GM23248 (cell line): ENCODE measurements at places on chromosomes 11 and 22. TPM values are rescaled to one million over a fixed set of nuclear protein-coding genes. Genes with fewer than 3 reads are reported as not detected.

- H3K4me3 ChIP-seq, result no peak overlapping the region
- H3K27ac ChIP-seq, result no peak overlapping the region
- no peaks in the 10 kb centered on the region for H3K27me3 ChIP-seq
- H3K36me3 ChIP-seq, result no peaks in the 10 kb centered on the region
- peaks cover 4% of the 10 kb centered on the region; the same call in 1 of the 2 replicates for H3K4me1 ChIP-seq
Measured at GRCh38 chr11:86569109-86569508, 103.3 kb downstream of the ME3 start.

- H3K4me1 ChIP-seq, result no peaks in the 10 kb centered on the region
- no peak overlapping the region for H3K27ac ChIP-seq
- DNase-seq, result peak; percentile 74
- no peaks in the 10 kb centered on the region for H3K27me3 ChIP-seq
Measured at GRCh38 chr11:102390667-102391465, 43.9 kb downstream of the BIRC2 start.

- H3K4me1 ChIP-seq, result no peaks in the 10 kb centered on the region
- H3K36me3 ChIP-seq, result peaks cover 23% of the 10 kb centered on the region
- H3K27me3 ChIP-seq, result no peaks in the 10 kb centered on the region
- DNase-seq, result no peak
- H3K27ac ChIP-seq, result no peak overlapping the region
Measured at GRCh38 chr11:134200688-134201087, 23.1 kb downstream of the NCAPD3 start.

DNA sequence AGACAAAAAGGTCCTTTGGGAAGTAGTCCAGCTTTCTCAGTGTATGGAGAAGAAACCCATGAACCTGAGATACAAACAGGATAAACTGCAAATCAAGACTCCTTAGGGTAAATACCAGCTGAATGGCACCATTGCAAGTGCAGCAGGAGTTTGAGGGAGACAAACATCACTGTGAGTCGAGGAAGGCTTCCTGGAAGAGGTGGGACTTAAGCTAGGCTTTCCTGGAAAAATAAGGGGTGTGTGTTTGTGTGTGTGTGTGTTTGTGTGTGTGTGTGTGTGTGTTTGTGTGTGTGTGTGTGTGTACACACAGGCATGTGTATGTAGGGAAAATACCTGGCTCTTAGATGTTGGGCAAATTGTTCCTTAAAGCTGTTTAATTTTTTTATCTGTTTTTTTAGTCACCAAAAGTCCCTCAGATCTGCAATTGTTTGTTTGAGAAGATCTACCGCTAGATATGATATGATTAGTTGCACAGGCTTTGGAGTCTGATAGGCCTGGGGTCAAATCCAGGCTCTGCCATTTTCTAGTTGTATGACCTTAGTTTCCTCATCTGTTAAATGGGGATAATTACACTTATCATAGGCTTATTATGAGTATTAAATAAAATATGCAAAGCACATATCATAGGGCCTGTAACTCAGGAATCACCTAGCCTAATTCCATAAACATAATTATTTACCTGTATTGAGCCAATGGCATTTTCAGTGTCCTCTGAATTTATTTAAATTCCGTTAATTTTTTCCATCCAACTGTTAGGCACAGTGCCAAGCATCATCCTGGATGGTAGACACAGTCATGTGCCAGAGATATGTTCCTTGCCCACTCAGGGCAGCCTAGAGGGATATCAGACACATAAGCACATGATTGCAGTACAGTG, 85.6 kb upstream of the EED start:
- no peaks in the 10 kb centered on the region for H3K27me3 ChIP-seq
- no peak overlapping the region for H3K4me3 ChIP-seq
- H3K36me3 ChIP-seq, result no peaks in the 10 kb centered on the region

DNA sequence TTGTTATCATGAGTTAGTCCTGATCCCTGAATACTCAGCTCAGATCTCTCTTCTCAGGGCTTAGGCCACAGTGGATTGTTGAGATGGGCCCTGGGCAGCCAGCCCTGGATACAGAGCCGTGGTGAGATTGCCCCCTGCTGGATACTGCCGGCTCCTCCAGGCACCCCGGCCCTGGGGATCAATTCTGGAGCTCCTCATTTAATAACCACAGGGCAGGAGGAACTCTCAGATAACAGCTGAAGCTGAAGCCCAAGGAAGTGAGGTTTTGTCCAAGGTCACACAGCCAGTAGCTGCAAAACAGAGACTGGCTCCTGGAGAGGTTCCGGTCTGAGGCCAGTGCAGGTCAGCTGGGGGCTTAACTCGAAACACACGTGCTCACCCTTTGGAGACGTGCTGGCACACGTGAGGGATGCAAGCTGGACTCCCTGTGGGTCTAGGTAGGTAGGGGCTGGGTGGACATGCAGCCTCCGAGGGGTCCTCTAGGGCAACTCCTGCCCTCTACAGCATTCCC, 16.0 kb downstream of the USH1C start:
- no peak overlapping the region for H3K4me3 ChIP-seq
- peaks cover 29% of the 10 kb centered on the region for H3K27me3 ChIP-seq
- peak; percentile 71 for DNase-seq
- H3K36me3 ChIP-seq, result no peaks in the 10 kb centered on the region
- H3K4me1 ChIP-seq, result no peaks in the 10 kb centered on the region
- no peak overlapping the region for H3K27ac ChIP-seq

- H3K27me3 ChIP-seq, result peaks cover 11% of the 10 kb centered on the region; the same call in 1 of the 2 replicates
- no peaks in the 10 kb centered on the region for H3K36me3 ChIP-seq
- H3K4me3 ChIP-seq, result no peak overlapping the region
- H3K27ac ChIP-seq, result no peak overlapping the region
- no peak for DNase-seq
Measured at GRCh38 chr11:18137186-18137800, 4.9 kb downstream of the MRGPRX3 start.

DNA sequence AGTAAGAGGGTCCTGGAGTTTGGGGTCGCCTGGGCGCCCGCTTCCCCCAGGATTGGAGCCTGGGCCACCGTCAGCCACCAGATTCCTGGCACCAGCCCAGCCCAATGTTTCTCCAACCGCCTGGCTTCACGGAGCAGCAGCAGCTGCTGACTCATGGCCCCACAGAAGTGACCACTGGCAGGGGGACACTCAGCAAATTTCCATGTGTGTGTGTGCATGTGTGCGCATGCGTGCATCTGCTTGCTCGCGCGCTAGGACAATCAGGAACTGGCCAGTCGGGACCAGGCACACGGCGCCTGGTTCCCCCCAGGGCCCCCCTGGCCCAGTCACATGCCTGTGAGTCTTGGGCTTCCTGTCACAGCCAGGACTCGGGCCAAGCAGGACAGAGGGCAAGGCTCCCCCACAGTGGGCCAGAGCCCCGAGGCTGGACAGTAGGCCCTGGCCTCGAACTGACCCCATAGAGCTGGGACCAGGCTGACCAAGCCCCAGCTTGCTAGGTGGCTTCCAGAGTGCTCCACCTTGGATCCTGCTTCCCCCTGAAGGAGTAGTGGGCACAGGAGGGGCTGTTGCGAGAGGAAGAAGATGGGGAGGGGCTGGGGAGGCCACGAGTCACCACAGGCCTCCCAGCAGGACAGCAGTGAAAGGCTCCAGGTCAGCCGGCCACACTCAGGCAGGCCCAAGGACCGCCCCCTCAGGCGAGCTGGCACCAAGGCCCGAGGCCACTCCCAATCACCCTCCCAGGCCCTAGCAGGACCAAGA, 3.2 kb downstream of the CTSD start:
- no peaks in the 10 kb centered on the region for H3K27me3 ChIP-seq
- no peaks in the 10 kb centered on the region for H3K36me3 ChIP-seq
- peak; percentile 57 for DNase-seq
- H3K4me1 ChIP-seq, result peaks cover 14% of the 10 kb centered on the region
- no peak overlapping the region for H3K4me3 ChIP-seq

CEP126 gene
- total RNA-seq, result 2.0 and 3.5 TPM in 2 replicates

OR52A1 gene
- total RNA-seq, result not detected in 2 replicates

MRGPRX3 gene
- total RNA-seq, result not detected in 2 replicates

CSF2RB gene
- 4.1 and 4.4 TPM in 2 replicates for total RNA-seq

SIRT3 gene
- total RNA-seq, result 10.5 and 15.5 TPM in 2 replicates

OR52J3 gene
- total RNA-seq, result not detected in 2 replicates

GAL3ST3 gene
- total RNA-seq, result not detected in 2 replicates

RAB36 gene
- 3.5 and 5.8 TPM in 2 replicates for total RNA-seq
